Activated CD8-positive, alpha-beta T cell treated with anti-CD3 and anti-CD28 coated beads, Interleukin-2, amount 10 ng/mL, durations not matched to agents 7 days and 5 days (primary cell): ENCODE measurements at places on chromosomes 16 and 17.

DNA sequence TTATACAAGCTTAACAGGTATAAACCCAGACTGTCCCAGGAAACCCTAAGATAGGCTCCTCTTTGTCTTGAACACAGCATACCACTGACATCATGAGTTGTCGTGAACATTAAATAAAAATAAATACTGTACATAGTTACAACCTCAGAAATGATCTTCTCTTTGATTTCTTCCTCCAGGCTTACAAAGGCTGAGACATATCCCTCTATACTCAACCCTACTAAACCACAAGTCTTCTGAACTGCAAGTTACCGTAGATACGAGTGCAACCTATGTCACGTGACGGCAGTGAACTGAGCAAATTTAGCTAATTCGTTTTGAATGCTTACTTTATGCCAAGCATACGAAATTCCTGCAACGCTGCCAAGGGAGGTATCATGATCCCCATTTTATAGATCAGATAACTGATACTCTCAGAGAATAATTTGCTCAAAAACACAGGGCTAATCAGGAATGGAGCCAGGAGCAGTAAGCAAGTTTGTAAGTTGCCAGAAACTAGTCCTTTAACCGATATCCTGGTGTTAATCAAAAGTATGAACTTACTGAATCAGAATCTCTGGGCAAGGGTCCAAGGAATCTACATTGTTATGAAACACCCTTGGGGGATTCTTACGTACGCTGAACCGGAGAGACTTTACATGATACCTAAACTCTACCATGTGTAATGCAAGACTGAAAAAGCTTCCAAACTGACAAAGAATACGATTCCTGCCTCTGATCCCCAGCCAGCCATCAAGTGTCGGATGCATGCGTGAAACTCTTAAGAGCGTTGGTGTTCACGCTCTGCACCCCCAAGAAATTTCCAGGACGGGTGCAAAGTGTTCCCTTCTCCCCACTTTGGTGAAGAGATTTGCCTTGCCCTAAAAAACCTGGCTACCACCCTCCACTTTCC is 106.2 kb downstream of the XYLT1 start:
- peaks cover 98% of the 10 kb centered on the region for H3K4me1 ChIP-seq
- H3K4me3 ChIP-seq = peak overlapping the region; percentile 38
- peak; percentile 78 for DNase-seq
- peak overlapping the region; percentile 85 for H3K27ac ChIP-seq

- H3K27ac ChIP-seq = no peak overlapping the region
- no peak overlapping the region for H3K4me3 ChIP-seq
- DNase-seq = no peak
- H3K36me3 ChIP-seq = no peaks in the 10 kb centered on the region
- no peaks in the 10 kb centered on the region for H3K27me3 ChIP-seq
- no peaks in the 10 kb centered on the region for H3K4me1 ChIP-seq
These were observed 3.8 kb upstream of the TMEM238L start for GRCh38 chr17:10807704-10808128.

- no peak overlapping the region for H3K27ac ChIP-seq
- peaks cover 20% of the 10 kb centered on the region for H3K36me3 ChIP-seq
- no peak overlapping the region for H3K4me3 ChIP-seq
- H3K27me3 ChIP-seq = peaks cover 38% of the 10 kb centered on the region
These were observed 1.2 kb upstream of the EFNB3 start for GRCh38 chr17:7703584-7704479.

- H3K4me1 ChIP-seq = no peaks in the 10 kb centered on the region
- H3K36me3 ChIP-seq = no peaks in the 10 kb centered on the region
- H3K4me3 ChIP-seq = no peak overlapping the region
- no peak for DNase-seq
- H3K27me3 ChIP-seq = peaks cover 24% of the 10 kb centered on the region
These were observed 7.3 kb upstream of the SSTR2 start for GRCh38 chr17:73157521-73157890.

- H3K27me3 ChIP-seq = no peaks in the 10 kb centered on the region
- H3K4me3 ChIP-seq = no peak overlapping the region
- H3K27ac ChIP-seq = no peak overlapping the region
- H3K36me3 ChIP-seq = no peaks in the 10 kb centered on the region
- DNase-seq = no peak
- peaks cover 41% of the 10 kb centered on the region for H3K4me1 ChIP-seq
These were observed 3.7 kb upstream of the HCRT start for GRCh38 chr17:42188749-42189650.

DNA sequence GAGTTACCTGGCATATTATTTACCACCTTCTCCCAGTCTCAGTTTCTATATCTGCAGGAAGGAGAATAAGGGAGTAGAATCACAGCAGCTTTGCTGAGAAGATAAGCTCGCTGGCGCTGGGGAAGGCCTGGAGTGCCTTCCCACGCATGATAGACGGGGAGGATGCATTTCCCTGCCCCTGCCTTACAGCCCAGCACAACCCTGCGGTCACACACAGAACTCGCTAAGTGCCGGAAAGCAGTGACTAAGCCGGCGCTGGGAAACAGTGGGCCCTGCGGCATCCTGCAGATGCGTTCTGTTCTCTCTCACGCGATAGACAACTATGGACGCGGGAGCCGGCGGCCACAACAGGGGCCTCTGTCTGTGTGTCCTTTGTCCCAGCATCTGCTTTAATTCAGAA is 4.8 kb downstream of the CA5A start:
- peaks cover 3% of the 10 kb centered on the region for H3K27me3 ChIP-seq
- peak overlapping the region; percentile 20 for H3K27ac ChIP-seq
- H3K4me3 ChIP-seq = no peak overlapping the region
- H3K4me1 ChIP-seq = peaks cover 3% of the 10 kb centered on the region
- H3K36me3 ChIP-seq = no peaks in the 10 kb centered on the region

DNA sequence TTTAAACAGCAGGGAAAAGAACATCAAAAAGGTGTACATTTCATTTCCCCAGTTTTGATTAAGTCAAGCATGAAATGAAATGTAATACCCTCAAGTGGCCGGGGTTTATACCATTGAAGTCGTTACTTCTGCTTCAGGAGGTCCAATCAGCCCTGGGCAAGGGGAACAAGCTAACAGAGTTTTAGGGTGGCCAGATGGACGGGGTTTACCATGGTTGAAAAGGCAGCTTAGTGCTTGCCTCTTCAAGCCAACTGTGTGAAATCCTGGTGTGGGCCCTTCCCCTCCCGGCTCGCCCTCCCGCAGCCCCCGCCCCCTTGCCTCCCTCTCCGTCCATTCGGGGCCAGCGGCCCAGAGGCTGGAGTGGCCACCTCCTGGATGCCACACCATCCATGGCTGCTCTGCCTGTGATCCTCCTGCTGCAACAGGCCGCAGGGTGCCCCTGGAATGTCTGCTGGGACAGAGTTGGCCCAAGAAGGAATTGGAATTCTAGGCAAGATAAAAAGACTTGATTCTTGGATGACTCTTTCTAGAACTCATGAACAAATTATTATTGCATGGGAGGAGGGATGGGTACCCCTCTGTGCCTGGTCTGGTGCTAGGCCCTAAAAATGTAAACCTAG is 296.2 kb upstream of the IRX3 start:
- peaks cover 1% of the 10 kb centered on the region for H3K27me3 ChIP-seq
- H3K36me3 ChIP-seq = no peaks in the 10 kb centered on the region
- no peak overlapping the region for H3K4me3 ChIP-seq
- no peak for DNase-seq
- H3K27ac ChIP-seq = no peak overlapping the region

GRCh38 chr16:73317321-73317857 is 269.5 kb upstream of the ZFHX3 start:
- H3K4me1 ChIP-seq = no peaks in the 10 kb centered on the region
- H3K36me3 ChIP-seq = no peaks in the 10 kb centered on the region
- no peaks in the 10 kb centered on the region for H3K27me3 ChIP-seq
- no peak overlapping the region for H3K4me3 ChIP-seq

DNA sequence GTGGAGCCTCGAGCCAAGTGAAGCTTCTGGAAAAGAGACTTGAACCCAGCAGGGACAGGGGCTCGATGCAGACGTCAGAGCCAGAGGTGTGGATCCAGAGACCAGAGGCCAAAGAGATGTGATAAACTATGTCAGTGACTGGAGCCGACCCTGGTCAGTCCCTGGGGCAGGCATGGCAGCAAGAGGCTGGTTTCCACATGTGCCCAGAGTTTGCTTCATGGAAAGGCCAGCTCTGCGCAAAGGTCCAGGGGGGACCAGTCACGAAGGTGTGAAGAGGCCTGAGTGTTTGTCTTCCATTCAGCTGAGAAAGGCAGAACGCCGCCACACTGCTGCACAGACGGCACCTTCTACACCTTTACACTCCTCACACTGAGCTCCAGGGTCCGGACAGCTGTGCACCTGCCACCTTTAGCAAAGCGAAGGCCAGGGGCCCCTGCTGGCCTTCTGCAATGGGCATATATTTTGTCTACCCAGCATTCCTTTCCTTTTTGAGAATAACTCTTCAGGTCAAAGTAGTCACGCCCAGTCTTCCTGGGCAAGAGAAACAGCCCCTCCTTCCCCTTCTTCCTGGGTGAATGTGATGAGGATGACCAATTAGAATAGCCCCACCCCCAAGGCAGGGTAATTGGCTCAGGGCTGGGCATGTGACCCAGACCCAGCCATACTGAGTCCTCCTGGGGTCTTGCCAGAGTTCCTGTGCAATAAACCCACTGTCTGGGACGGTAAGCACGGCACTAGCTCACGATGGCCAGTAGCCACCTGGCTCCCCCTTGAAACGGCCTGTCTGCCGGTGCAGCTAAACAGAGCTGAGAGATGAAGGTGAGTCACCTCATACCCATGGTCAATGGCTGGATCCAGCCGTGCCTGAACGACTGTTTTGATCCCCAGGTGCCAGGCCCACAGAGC is 2.3 kb upstream of the RPH3AL start:
- peaks cover 6% of the 10 kb centered on the region for H3K36me3 ChIP-seq
- H3K4me3 ChIP-seq = no peak overlapping the region
- no peak for DNase-seq
- H3K27ac ChIP-seq = no peak overlapping the region
- peaks cover 2% of the 10 kb centered on the region for H3K4me1 ChIP-seq
- H3K27me3 ChIP-seq = no peaks in the 10 kb centered on the region

GRCh38 chr16:67383284-67383683 is 10.0 kb downstream of the TPPP3 start:
- H3K4me3 ChIP-seq = no peak overlapping the region
- no peaks in the 10 kb centered on the region for H3K4me1 ChIP-seq
- no peak for DNase-seq
- H3K36me3 ChIP-seq = no peaks in the 10 kb centered on the region

DNA sequence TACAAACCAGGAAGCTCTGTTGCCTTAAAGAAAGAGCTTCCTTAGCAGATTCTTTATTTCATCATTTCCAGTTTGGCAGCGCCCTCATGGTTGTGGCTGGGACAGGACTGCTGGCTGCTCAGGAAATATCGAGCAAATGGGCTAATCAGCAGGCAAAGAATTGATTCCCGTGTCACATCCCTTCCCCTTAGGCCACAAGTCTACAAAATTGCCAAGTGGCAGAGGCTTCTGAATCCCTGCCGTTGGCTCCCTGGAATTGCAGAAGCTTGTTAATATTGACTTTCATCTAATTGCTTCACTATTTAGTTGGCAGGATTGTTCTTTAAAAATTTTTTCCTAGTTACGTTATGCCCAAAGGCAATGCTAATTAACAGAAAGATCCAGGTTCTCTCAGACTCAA is 456.3 kb upstream of the ERCC4 start:
- DNase-seq = no peak
- H3K4me1 ChIP-seq = no peaks in the 10 kb centered on the region
- H3K4me3 ChIP-seq = no peak overlapping the region
- no peaks in the 10 kb centered on the region for H3K27me3 ChIP-seq
- H3K36me3 ChIP-seq = no peaks in the 10 kb centered on the region

DNA sequence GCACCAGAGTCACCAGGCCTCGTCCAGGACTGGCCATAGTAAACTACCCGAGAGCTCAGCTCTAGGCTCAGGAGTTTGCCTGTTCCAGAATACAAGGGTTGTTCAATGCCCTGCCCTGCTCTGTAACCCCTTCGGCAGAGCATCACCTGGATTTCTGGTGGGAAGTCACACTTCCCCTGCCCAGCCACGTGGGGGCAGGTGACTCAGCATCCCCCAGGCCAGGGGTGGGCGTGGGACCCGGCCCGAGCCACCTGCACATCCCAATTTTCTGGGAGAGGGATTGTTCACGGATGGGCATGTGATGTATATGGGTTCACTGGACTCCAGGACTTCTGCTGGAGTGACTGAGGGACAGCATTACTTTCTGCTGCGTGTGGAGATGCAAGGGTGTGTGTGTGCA is 25.8 kb downstream of the COX4I1 start:
- no peak for DNase-seq
- H3K4me3 ChIP-seq = no peak overlapping the region
- H3K27me3 ChIP-seq = peaks cover 17% of the 10 kb centered on the region
- no peak overlapping the region for H3K27ac ChIP-seq
- peaks cover 16% of the 10 kb centered on the region for H3K4me1 ChIP-seq
- no peaks in the 10 kb centered on the region for H3K36me3 ChIP-seq

DNA sequence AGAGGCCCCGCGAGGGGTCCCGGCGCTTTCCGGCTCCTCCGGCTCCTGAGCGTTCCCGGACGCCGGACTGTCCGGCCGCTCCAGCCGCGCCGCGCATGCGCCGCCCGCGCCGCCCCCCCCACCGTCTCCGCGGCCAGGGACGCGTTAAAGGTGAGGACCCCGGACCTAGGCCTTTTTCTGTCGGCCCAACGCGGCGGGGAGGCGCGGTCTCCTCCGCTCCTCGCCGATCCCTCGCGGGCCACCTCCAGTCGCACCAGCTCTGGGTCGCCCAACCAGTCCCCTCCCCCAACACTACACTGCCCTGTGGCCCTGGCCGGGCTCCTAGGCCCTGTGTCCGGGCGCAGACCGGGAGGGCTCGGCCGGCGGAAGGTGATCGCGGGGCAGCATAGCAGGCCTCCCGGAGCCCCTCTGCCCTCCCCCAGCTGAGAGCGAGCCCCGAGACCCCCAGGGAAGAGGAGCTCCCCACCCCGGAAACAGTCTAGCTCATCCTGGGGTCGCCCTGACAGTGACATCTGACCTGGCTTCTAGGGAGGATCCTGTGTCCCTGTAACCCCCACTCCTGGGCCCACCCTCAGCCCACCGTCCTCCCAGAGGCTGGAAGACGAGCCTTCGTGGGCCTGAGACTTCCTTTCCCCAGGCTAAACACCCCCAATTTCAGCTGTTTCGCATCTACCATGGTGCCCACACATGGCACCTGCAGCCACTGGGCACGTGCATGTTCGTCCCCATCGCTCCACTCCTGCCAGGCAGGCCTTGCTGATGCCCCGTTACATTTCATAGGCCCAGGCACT is 14.7 kb upstream of the BCAR1 start:
- no peak for DNase-seq
- peak overlapping the region; percentile 23 for H3K4me3 ChIP-seq
- H3K36me3 ChIP-seq = no peaks in the 10 kb centered on the region
- H3K27me3 ChIP-seq = peaks cover 47% of the 10 kb centered on the region

- H3K27me3 ChIP-seq = no peaks in the 10 kb centered on the region
- DNase-seq = no peak
- peaks cover 69% of the 10 kb centered on the region for H3K36me3 ChIP-seq
- H3K27ac ChIP-seq = peak overlapping the region; percentile 61
These were observed 121.1 kb downstream of the SOCS1 start for GRCh38 chr16:11134722-11135463.
